ENCODE measurements at places on chromosomes 4 and X.

DNA sequence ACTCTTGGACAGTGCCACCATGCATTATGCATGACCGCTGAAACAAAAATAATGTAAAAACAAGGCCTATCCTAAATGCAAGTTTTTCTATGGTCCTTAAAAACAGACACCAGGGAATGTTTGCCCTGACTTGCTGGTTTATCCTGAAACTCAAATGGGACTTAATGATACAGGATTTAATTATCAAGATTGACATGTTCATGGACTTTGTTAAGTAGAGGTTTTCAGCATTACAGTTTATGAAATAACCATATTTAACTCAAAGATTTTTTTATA lies 1.3 kb downstream of the NFKB1 start:
- no peak for DNase-seq

DNA sequence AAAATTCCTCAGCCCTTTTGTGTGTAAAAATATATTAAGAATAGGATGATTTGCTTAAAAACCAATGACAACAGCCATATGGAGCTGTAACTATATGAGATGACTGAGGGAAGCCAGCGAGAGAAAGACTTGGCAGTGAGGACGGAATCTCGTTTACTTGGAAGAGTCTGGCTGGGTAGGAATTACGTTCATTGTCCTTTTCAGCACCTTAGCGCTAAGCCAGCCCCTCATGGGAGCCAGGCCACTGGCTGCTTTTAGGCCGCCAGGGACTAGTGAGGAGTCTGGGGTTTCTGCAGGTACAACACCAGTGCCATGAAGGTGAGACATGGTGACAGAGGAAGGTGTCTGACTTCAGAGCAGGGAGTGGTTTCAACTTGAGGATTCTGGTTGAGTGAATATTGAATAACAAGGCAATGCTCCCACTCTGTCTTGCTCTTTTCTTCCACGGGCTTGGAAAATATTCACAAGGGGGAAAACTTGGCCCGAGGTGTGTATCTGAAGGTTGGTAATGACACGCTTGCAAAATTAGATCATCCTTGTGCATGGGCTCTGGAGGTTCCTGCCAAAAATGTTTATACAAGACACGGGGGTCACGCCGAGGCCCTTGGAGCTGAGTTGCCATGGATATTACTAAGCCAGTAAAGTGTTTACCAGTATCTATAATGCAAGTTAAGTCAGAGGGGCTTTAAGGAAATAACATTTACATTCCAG lies 17.4 kb downstream of the KLF3 start:
- no peak for DNase-seq

DNA sequence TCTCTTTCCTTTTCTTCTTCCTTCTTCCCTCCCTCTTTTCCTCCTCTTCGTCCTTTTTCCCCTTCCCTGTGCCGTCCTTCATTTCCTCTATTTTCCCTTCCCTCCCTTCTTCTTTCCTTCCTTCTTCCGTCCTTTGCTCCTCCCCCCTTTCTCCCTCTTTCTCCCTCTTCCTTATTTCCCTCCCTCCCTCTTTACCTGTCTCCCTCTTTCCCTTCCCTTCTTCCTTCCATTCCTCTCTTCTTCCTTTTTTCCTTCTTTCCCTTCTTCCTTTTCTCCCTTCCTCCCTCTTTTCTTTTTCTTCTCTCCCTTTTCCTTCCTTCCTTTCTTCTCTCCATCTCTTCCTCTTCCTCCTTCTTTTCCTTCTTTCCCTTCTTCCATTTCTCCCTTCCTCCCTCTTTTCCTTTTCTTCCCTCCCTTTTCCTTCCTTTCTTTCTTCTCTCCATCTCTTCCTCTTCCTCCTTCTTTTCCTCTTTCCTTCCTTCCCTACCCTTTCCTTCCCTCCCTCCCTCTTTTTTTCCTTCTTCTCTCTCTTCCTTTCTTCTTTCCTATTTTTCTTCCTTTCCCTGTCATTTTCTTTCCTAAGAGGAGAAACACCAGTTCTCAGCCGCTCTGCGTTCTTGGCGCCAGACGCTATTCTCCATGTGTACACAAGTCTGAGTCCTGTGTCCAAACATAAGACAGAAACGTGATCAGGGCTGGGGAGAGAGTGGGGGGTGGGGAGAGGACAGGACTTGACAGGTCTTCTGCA lies 597.1 kb downstream of the MID1IP1 start:
- no peak for DNase-seq

- DNase-seq: peak; percentile 54
Observed at GRCh38 chrX:26918631-26919030, 544.5 kb downstream of the PPP4R3C start.

DNA sequence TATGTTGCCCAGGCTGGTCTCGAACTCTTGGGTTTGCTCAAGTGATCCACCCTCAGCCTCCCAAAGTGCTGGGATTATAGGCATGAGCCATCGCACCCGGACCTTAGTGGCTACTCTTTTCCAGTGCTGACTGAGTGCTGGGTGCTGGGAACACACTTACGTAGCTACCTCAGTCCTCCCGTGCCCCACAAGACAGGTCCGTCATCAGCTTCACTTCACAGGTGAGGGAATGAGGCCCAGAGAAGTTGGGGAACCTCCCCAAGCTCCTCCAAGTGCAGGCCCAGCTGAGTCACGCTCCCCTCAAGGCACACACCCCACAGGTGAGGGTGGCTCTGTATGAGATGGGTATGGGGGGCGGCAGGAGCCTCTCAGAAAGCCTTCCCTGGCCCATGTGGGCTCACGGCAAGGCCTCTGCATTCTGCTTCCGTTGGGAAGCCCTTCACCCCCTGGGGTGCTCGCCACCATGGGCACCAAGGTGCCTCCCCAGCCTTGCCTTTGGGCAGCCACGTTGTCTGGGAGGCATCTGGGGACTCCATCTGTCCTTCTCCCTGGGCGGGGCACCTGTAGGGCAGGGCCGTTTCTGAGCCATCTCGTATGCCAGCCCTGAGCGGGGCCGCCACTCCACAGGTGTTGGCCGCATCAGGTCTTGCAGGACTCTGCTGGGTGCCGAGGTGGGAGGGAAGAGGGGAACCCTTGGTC lies 28.4 kb downstream of the NSG1 start:
- no peak for DNase-seq

DNA sequence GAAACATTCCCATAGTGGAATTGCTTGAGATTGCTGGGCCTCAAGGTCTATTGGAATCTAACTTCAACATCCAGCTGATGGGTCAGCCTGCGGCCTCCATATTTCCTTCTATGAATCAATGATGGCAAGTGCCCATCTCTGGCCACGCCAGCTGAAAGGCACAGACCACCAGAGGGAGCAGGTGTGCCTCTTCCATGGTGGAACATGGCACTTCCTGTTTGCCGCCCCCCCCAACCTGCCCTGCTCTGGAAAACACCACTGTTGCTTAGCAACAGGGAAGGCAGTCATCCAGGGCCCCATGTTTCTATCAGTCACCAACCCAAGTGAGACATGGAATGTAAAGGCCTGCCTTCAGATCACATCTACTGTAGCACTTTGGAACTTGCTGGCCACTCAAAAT lies 11.6 kb downstream of the PAGE4 start:
- peak; percentile 83 for DNase-seq

GRCh38 chr4:32551943-32552342 lies 1831.8 kb downstream of the PCDH7 start:
- no peak for DNase-seq

DNA sequence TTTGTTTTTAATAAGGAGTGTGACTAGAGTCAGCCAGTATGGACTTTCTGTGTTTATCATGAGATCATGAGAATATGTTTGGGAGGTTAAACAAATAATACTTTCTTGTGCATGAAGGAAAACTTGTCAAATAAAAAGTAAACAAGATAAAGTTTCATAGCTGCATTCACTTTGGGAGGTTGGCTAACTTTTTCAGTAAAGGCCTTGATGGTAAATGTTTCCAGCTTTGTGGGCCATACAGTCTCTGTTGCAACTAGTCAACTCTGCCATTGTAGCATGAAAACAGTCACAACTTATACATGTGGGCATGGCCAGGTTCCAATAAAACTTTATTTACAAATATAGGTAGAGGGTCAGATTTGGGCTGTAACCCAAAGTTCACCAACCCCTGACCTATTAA lies 150.4 kb downstream of the MID1 start:
- no peak for DNase-seq

GRCh38 chr4:99790796-99791617 lies 25.6 kb upstream of the DAPP1 start:
- DNase-seq: no peak

DNA sequence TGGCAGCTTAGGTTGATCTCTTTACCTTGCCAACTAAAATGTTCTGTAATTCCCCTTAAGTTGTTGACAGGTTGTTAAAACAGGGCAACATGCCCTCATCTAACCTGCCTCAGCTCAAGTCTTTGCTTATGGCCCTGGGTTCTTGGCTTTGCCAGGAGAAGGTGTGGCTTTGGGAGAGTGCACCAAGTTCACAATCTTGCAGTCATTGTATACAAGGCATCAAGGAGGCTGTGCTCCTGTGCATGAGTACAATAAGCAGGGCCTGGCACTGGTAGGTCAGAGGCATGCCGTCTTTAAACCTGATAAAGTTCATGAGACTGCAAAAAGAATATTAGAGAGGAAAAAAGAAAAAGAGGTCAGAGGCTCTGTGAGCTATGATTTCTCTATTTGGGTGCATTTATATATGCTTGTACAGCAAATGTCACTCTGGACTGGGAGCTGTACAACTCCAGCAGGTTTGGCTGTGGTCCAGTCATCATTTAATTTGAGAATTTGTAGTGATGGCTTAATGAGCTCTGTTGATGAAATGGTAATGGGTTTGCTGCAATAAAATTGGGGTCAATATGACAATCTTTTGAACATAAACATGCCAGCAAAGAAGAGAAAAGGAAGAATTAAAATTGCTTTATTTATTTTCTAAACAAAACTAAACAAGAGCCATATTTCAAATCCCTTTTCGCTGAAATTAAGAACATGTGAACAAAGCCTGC lies 30.3 kb downstream of the AREG start:
- no peak for DNase-seq

- no peak for DNase-seq
Observed at GRCh38 chrX:39145859-39146258, 344.6 kb downstream of the MID1IP1 start.

DNA sequence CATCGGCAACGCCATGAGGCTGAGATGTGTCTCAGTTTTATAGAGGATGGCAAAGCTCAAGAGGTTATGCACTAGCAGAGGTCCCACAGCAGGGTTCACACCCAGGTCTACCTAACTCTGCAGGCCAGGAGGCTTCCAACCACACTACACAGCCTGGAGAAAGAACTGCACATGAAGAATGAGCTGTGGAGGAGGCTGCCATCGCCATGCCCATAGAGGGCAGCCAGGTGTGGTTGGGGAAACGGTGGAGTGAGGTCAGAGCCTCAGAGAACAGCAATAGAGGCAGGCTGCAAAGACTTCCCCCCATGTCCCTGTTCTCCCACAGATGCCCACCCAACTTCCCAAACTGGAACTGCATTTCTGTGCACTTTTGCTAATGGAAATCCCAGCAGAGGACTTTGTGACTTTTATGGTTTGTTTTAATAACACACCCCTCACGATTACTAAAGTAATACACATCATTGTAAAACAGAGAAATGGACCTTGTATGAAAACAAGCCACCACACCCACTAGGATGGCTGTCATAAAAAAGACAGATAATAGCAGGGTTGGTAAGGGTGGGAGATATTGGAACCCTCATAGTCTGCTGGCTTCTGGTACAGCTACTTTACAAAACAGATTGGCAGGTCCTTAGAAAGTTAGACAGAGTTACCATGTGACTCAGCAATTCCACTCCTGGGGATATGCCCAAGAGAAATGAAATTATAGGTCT lies 58.9 kb upstream of the PROM1 start:
- DNase-seq: no peak

- no peak for DNase-seq
Observed at GRCh38 chrX:9293051-9293496, 171.8 kb upstream of the TBL1X start.

DNA sequence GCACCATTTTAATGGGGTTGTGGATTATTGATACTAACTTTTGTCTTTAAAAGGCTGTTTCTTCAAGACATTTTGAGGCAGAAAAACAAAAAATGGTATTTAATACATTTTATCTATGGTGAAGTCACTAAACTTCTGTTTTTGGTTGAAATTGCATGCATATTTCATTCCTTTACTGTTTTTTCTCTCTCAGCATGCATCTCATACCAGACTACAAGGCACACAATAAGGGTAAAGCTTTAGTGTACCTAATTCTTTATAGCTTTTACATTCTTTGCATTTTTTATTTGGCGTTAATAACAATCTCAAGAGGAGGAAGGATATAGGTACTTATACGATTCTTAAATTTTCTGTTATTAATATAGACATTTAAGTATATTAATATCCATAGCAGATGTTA lies 151.0 kb upstream of the DKK2 start:
- no peak for DNase-seq

DNA sequence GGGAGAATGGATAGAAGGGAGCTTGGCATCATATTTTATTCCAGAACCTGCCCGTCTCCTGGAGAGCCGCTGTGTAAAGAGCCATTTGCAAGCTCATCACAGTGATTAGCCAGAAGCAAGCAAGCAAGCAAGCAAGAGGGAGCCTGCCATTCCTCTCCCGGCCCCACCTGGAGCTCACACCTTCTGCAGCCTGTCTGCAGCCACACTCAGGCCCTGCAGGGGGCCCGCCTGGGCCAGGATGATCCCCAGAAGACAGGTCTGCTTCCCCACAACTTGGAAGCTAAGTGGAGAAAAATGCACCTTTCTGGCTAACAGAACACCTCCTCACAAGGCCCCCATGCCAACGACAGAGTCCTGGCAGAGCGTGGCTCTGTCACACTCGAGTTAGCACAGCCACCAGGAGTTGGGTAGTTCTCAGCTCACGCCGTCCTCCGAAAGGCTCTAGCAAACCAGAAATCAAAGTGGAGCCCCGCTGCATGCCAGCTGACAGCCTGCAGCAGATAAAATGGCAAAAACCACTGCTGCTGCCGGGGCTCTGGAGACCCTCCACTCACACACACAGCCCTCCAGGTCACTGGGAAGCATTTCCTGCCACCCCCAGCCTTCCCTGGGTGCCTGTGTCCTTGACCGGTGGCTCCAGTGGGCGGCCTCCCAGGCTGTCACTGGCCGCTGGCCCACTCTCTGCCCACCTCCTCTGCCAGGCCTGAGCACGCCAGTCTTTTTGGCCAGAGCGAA lies 54.9 kb downstream of the DCTD start:
- DNase-seq: peak; percentile 70

DNA sequence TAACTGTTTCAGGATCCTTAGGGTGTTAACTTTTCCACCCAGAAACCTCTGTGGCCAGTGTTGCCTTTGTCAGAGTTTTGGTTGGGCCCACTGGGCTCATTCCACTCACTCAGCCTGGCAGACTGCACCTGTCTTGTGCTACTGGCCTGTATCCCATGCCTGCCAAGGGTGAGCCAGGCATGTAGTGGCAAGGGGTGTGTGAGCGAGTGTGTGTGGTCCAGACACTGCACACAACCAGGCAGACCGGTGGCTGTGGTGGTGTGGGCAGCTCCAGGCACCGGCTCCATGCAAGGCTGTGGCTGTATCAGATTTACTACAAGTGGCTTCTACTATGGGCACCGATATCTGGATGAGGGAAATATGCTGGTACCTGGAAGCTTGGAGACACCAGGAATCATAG lies 394.6 kb upstream of the DMD start:
- no peak for DNase-seq

DNA sequence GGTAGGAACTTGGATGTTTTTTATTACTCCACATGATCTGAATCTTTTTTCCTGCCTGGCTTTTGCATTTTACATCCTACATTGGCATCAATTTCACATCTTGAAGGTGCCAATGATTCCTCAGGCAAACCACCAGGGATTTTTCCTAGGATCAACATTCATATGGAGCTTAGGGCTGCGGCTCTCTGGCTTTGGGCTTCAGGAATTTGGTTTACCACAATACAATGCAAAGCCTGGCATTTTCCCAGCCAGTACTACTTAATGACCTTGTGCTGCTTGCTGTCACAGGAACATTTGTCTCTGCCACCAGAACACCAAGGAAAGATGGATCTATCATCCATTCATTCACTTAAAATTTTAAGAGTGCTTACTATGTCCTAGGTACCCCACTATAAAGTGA lies 180.7 kb downstream of the PDGFC start:
- DNase-seq: peak; percentile 76
